Putamen (tissue), 1 donor: ENCODE measurements at places on chromosomes 3 and 15.
A peak's percentile ranks its signal among the peaks of the same experiment; 100 is the strongest.

DNA sequence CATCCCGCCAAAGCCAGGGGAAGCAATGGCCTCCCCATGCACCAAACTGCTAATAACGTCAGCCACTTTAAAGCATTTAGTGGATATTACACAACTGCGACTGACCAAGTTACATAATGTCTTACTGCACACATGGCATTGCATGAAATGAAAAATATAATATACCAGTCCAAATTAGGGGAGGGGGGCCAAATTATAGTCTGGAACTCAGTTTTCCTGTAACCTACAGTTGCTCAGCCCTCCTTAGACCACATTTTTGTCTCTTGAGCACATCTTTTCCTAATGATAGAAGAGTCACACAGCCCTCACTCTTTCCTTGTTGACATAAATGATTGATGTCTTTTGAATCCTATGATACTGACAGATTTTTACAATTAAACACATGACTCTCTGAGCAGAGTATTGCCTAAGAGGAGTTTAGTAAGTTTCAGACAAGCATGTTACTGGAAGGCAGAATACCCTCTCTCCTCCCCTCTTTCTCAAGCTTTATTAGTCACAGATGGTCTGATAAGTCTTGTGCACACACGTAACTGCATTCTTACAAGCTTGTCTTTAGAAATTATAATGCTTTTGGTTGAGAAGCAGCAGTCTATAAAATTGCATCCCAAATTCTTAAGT lies 1.1 kb upstream of the PLD1 start:
- DNase-seq: no peak

DNA sequence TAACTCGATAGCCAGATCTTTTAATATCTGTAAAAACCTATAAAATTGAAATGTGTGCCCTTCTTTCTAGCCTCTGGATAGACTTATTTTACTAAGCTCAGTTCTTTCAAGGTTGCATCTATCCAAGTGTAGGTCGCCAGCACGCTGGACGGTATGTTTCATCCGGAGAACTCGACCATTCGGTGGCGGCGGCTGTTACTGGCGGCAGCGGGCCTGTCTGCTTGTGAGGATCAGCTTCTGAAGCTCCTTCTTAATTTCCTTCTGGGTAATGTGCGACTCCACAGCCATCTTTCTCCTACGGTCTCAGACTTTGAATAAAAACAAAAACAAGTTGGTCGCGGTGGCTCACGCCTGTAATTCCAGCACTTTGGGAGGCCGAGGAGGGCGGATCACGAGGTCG lies 4.1 kb downstream of the PP2D1 start:
- no peak for DNase-seq

- DNase-seq: no peak
Measured at GRCh38 chr3:43035801-43036365, 56.8 kb downstream of the GASK1A start.

GRCh38 chr3:26368312-26368711 lies 254.3 kb upstream of the LRRC3B start:
- no peak for DNase-seq

DNA sequence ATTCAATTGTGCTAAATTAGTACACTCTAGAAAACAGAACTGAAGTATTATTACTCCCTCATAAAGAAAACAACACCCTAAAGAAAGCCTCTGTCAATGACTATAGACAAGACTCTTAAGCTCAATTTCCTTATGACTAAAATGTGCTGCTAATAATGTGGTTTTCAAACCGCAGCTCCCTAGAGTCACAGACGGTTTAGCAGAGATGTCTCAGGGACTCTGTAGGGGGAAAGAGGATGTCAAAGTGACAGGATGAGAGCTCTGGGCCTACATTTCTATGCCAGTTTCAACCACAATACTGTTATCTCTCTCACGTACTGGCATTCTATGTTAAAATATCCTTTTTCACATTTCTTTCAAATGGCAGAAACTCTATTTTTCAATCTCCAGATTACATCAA lies 37.6 kb upstream of the WDR49 start:
- DNase-seq: no peak

DNA sequence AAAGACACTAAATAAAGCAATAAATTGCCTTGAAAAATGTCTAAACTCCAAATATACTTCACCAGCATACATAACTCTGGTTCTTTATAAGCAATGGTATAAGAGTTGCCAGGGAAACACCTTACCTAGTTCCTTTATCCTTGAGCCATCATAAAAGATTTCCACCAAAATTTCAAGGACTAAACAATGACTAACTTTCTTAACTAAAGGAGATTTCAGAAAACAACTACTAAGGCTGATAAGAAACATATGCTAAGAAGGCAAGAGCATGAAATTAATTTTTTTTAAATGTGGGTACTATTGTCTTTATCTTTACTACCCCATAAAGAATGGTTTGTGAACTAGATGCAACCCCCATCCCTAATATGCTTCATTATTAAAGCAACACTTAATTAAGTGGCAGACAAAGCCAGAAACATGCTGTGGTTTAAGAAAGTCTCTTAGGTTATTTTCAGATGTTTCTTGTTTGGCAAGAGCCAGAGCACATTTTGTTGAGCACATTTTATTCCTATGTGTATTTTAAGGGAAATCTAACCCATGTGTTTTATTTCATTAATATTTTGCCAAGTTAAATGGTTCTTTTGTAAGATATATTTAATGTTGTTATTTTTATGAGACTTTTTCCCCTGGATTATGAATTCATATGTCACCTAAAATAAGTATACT lies 17.4 kb upstream of the VEPH1 start:
- DNase-seq: no peak

- DNase-seq: no peak
Measured at GRCh38 chr3:102400142-102400541, 34.7 kb upstream of the ZPLD1 start.

- DNase-seq: no peak
Measured at GRCh38 chr3:152319831-152320617, 51.3 kb downstream of the MBNL1 start.

DNA sequence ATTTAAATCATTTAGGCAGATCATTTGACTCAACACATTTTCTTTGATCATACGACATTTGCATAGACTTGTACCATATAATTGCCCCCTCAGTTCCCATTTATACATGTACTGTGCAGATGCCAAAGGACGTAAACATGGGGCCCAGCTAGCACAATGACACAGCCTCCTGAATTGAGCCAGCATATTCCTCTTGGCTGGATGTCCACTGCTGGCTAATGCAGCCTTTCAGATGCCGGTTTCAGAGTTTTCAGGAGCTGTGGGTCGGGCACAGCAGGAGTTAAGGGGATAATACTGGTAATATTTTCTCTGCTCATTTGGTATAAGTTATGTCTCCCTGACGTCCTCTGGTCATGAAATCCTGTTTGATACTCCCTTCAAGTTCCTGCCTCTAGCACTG lies 39.4 kb downstream of the KAT2B start:
- DNase-seq: no peak

- no peak for DNase-seq
Measured at GRCh38 chr3:196219970-196220311, 3.6 kb downstream of the SLC51A start.

GRCh38 chr15:101280007-101280406 lies 2.7 kb upstream of the SELENOS start:
- no peak for DNase-seq

DNA sequence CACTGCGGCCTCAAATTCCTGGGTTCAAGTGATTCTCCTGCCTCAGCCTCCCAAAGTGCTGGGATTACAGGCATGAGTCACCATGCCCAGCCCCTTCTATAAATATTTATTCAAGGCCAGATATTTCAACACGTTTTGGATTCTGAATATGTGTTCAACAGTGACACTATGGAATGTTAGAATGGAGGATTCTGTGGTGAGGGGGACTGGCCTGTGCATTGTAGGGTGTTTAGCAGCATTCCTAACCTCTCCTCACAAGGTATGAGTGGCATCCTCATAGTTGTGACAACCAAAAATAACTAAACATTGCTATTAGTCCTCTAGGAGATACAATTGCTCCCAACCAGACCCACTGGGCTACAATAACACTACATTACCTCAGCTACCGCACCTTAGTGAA lies 104.0 kb upstream of the ATP10A start:
- DNase-seq: no peak

GRCh38 chr3:192467230-192468140 lies 259.9 kb downstream of the FGF12 start:
- DNase-seq: peak; percentile 49

- DNase-seq: no peak
Measured at GRCh38 chr3:176041812-176042211, 1155.5 kb downstream of the TBL1XR1 start.

- no peak for DNase-seq
Measured at GRCh38 chr3:31546162-31546561, 13.4 kb downstream of the STT3B start.

DNA sequence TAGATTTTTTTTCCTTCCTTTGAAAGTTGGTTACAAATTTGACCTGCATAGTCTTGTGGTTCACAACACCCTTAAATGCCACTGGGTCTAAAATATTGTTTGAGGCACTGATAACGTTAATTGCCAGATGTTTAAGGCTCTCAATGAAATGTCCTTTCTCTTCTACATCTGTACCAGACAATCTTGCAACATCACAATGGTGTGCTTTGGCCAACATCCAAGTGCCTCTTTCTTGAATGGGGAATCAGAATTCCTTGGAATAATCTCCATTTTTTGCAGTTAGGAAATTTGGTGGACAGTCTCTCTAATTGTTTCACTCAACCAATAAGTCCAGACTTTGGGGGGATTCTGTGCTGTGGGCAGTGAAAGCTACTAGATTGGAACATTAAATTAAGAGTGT lies 26.0 kb upstream of the PEX5L start:
- no peak for DNase-seq

DNA sequence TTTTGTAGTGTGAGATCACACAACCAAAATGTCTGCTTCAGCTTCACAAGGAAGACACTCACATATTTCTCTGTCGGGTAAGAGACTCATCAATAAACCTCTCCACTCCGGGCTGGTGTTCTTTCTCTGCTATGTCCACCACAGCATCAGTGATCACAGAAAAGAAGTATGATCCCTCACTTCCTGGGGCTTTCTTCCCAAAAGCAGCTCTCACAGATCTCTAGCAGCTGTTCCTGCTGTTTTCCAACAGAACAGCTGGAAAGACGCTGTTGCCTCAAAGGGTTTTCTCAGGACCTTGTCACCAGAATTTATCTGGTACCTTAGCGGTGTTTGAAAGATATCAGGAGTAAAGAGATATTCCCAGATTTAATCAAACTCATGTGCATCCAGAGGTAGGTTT lies 46.4 kb downstream of the GATM start:
- no peak for DNase-seq

DNA sequence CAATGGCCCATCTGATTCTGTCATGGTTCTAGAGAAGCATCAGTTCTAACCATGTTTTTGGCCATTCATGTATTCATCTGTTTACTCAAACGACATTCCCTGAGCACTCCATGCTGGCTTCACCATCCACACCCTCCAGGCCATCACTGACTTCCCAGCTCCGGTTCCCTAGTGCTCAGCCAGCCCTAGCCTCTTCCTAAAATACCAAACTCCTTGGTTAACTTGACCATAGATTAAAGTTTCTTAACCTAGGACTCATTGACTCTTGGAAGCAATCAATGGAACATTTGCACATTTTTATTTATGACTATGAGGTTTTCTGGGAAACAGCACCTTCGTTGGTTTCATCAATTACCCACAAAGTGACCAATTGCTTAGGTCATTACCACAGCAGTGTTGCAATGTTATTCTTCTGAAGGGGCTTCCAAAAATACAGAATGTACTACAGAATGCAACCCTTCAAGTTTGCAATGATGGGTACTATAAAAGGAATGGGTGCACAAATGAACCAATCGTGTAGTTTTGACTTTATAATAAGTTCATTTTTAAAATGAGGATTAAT lies 27.2 kb upstream of the SLC25A36 start:
- no peak for DNase-seq

DNA sequence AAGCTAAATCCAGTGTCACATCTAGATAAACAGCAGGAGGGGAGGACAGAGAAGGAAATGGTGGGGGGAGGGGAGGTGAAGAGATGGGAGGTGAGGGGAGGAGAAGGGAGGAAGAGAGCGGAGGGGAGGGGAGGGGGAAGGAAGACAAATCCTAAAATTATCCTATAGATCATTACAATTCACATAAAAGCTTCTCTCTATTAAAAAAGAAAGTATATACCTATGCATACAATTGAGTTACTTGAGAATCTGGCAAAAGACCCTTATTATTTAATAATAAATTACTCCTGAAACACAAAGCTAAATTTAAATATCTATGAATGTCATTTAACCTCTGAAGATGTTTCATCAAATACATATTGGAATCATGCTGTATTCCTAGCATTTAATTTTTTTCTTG lies 303.9 kb downstream of the MAGI1 start:
- no peak for DNase-seq

- no peak for DNase-seq
Measured at GRCh38 chr15:101499863-101500713, 10.6 kb upstream of the PCSK6 start.

DNA sequence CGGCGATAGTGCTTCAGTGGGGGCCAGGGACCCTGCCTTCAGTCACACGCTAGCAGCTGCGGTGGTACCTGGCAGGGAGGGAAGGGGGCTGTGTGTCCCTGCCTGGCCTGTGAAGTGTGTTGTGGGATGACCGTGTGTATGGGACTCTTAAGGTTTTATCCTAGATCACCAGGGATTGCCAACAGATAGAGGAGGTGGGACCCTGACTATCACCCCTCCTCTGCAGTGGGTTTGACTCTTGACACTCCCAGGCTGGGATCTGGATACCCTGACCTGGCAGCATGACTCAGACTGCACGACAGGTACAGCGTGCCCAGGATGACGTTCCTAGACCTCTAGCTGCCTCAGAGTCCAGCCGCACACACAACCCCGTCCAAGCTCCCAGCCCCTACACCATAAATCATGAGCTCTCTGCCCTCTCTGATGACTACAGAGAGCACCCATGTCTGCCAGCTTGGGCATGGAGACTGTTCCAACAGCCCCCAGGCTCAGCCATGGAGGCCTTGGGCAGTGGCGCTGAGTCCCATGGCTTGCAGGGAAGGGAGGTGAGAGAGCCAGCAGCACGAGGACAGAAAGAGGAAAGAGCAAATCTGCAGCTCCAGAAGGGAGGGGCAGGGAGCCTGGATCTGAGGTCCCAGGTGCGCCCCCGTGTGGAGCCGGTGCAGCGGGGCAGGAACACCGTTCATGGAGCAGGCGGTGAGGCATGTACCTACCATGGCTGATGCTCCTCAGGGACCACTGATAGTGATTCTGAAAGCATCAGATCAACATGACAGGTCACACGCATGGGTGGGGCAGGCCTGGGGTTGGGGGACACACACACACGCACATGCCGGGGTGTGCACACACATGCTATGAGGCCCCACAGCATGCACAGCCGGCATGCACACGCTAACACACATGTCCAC lies 71.0 kb downstream of the ADAMTS7 start:
- no peak for DNase-seq

DNA sequence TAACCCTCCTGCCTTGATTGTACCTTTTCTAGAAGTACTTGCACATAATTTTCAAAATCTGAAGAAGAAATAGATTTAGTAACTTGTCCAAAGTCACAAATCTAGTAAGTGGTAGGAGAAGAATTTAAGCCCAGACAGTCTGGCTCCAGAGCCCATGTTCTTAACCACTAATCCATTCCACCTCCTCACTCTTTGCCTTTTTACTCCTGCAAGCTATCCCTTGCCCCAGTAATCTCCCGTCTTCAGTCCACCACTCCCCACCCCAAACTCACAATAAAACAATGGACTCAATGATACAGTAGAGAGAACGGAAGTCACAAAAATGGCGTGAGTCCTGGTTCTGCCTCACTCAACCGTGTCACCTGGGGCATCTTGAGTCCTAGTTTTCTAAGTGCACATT lies 48.7 kb downstream of the SETMAR start:
- DNase-seq: no peak
